ENCODE measurements at places on chromosomes 6 and 20.

- DNase-seq = no peak
These were observed 32.5 kb downstream of the PLCG1 start for GRCh38 chr20:41169791-41170351.

DNA sequence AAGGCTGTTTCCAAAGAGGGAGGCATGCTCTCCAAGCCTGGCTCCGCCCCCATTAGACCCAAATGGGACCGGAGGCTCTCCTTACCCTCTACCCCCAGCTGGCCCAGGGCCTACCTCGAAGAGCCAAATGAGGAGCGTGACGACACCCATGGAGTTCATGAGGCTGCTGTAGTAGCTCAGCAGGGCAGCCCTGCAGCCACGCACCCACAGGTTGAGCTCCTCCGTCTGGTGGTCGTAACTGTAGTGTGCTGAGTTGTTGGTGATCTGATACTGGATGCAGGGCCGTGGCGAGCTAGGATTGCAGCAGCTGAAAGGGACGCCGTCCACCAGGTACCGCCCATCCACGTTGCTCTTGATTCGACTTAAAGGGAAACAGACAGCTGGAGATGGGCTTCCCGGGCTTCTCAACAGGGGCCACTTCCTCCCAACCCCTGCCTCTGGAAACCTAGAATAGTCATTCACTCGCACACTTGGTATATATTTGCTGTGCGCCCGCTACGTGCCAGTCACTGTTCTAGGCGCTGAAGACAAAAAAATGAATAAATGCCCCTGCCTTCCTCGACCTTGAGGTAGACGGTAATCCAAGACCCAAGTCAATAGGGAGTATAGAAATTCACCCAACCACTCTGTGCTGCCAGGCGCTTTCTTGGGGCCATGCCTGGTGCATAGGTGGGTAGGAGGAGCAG lies 18.0 kb downstream of the PRPH2 start:
- DNase-seq = no peak

DNA sequence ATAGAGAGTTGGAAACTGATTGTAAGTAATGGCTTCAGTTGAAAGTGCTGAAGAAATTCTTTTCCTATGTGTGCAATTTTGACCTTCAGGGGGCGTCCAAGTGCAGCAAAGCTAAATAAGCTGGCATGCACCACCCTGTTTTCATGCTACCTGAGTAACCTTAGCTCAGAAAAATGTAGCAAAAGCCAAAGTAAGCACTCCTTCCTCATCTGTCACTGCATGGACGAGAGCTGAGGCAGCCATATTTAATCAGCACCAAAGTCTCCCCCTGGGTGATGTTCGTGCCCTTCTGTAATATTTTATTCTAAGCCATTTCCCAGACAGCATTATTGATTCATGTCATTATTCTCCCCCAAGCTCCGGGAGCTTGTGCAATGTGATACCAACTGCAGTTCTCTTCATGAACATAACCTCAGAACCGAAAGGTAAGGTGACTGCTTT lies 123.1 kb downstream of the RPS12 start:
- DNase-seq = no peak

GRCh38 chr6:93136111-93136510 lies 283.2 kb downstream of the EPHA7 start:
- DNase-seq = no peak

DNA sequence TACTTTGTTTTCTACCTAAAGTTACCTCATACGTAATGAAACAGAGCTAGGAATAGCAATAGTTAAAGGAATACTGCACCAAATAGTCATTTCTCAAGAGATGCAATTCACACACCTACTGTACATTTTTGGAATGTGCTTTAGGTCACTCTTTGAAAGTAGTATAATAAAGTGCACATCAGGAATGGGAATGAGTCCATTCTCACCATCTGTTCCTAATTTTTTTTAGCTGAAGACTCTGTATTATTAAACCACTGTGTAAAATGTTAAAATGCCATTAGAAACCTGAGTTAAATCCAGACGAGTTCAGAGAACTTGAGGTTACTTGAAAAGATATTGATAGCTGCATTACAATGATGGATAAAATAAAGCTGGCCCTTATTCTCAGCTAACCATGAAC lies 51.9 kb upstream of the EPHA7 start:
- no peak for DNase-seq

- no peak for DNase-seq
These were observed 63.7 kb upstream of the CTNNBL1 start for GRCh38 chr20:37630166-37630565.

GRCh38 chr20:60255415-60255814 lies 297.2 kb downstream of the CDH26 start:
- DNase-seq = no peak

GRCh38 chr6:1856381-1856780 lies 246.7 kb downstream of the FOXC1 start:
- DNase-seq = no peak

DNA sequence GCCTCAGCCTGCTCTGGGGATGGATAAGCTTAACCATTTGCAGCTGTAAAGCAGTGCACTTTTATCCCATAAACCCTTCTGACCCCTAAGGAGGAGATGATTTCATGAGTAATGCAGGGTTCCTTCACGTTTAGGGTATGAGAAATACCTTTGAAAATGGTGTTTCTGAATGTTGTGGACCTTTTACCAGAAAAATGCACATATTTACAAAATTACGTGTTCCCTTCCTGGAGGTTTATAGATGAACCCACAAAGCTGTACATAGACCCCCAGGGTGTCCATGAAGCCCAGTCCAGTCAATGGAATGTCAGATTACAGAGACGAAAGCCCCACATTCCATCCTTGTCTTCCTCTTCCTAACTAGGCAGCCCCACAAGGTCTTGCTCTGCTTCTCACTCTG lies 78.6 kb upstream of the INSM1 start:
- no peak for DNase-seq

GRCh38 chr6:15953152-15953880 lies 175.6 kb upstream of the MYLIP start:
- DNase-seq = no peak

DNA sequence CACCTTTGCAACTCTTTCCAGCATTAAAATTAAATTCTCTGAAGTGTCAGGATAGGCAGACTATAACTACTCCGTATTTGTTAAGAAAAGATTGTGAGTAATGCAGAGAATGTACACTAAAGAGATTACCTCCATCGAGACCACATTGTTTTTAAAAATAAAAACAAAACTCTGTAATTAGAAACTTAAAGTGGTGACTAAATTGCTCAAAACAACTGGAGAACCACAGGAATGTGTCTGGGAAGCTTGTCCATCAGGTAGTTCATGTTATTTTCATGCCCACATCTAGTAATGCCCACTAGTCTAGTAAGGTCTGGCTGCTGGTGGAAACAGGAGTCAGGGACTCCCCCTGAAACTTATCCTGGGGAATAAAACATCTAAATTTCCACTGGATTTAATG lies 103.0 kb upstream of the FOXQ1 start:
- no peak for DNase-seq

GRCh38 chr20:40670253-40670652 lies 18.8 kb downstream of the MAFB start:
- DNase-seq = no peak

DNA sequence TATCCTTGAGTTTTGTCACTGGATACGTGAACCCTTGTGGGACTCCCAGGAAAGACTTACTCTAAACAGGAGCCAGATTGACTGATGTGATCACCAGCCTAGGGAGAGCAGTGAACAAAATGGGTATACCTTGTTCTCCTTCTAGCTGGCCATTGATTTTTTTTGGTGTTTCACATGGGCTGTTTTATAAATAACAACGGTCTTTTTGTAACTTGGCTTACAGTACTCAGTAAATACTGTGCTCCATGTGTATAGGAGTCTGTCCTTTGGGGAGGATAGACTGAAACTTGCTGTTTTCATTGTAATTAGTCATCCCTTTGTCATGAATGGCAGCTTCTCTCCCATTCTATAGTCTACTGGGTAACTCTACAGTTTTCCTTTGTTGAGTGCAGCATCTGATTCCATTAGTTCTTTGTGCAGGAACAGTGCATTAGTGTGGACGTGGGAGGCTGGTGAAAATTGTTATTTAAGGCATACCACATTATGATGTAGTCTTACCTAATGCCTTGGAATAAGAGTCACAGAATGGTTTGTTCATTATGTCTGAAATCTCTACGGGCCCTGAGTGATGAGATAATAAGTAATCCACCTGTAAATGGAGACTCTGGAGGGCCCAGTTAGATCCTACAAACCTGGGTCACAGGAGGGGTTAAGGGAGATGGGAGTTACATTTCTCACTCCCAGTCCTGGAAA lies 89.5 kb downstream of the TIAM2 start:
- no peak for DNase-seq

- DNase-seq = no peak
These were observed 152.0 kb downstream of the TSHZ2 start for GRCh38 chr20:53124075-53124551.

GRCh38 chr20:32493356-32493755 lies 91.8 kb downstream of the NOL4L start:
- DNase-seq = no peak

DNA sequence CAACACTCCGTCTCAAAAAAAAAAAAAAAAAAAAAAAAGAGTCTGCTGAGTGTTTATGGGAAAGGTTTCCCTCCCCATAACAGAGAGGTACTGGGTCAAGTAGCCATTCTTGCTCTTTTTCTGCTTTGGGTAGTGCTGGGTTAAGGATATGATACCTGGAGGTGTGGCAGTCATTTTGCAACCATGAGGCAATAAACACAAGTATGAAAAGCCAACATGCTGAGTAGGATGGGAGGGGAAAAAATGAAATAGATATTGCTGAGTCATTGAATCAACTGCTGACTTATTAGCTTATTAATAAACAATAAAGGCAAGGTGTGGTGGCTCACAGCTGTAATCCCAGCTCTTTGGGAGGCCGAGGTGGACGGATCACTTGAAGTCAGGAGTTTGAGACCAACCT lies 2.3 kb upstream of the TOMM34 start:
- no peak for DNase-seq

- no peak for DNase-seq
These were observed 525 bp upstream of the MAK start for GRCh38 chr6:10838794-10839333.

DNA sequence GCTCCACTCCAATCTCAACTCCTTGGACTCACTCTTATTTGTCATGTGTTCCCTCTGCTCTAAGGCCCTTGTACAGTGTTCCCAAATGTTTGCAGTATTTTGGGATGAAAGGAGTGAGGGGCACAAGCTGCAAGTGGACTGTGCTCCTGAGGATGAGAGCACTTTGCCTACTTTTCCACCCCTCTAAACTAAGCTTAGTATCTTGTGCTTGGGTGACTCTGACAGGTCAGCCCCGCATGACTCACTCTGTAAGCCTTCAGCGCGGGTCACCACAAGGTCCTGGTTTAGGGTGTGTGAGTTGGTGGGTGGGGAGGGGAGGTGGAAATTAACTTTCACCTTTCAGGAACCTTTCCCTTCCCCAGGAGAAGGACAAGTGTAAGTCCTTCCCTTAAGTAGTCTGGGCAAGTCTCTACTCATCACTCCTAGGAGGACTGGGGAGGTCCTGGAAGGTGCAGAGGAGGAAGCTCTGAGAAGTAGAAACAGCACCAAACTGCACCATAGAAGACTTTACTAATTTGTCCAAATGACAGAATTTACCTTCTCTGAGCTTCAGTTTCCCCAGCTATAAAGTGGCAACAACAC lies 68.8 kb upstream of the EPB41L1 start:
- no peak for DNase-seq

- no peak for DNase-seq
These were observed 31.4 kb downstream of the AFDN start for GRCh38 chr6:167858086-167858591.

- DNase-seq = no peak
These were observed 415.6 kb downstream of the GJA1 start for GRCh38 chr6:121851056-121851455.

- DNase-seq = no peak
These were observed 44.2 kb downstream of the NOX3 start for GRCh38 chr6:155411154-155412052.

- DNase-seq = no peak
These were observed 227.4 kb upstream of the PLN start for GRCh38 chr6:118320652-118321051.

GRCh38 chr6:125307964-125308615 lies 6.3 kb upstream of the HDDC2 start:
- no peak for DNase-seq

DNA sequence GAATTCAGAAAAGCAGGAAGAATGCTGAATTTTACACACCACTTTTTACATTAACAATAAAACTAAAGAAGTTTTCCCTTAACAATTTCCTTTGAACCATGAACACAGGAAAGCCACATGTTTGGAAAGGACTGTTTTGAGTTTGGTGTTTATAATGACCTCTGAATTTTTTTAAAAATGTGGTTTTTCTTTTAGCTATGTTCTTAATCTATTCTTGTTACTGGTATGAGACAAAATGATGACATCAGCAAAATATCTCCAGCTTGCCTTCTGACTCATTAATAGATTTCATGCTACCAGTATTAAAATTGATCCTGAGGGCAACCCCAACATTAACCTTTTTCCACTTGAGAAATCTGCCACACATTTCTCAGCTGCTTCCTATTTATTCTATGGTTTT lies 217.5 kb upstream of the THEMIS start:
- DNase-seq = no peak

DNA sequence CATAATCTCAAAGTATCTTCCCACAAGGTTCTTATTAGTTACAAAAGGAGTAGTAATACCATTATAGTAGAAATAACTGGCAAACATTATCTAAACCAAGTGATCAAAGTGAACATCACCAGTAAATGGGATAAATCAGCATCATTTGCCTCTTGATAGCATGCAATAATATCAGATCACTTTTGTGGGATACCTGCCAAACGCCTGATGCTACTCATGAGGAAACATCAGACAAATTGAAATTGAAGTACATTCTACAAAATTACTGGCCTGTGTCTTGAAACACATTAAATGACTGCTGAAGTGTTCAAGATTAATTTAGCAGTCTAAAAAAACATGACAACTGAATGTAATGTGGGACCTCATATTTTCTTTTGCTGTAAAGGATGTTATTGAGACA lies 208.1 kb downstream of the TINAG start:
- no peak for DNase-seq

- no peak for DNase-seq
These were observed 72.8 kb downstream of the CDH4 start for GRCh38 chr20:61324906-61325305.

DNA sequence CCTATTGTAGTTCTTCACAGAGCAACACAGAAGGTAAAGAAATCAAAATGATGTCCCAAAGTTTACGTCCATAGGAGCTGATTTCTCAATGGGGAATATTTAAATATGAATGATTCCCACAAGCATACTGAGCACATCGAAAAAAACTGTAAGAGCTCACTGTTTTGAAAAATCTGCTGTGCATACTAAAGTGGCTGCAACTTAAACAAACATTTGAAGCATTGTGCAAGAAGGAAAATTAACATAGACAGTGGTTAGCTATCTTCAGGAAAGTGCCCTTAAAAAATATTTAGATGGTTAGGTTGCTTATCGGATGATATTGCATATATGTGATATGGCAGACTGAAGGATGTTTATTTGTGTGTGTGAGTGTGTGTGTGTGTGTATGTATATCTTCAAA lies 747.6 kb downstream of the RFPL4B start:
- DNase-seq = no peak

GRCh38 chr6:13486679-13487121 lies 700 bp downstream of the GFOD1 start:
- peak; percentile 37 for DNase-seq

All from stimulated activated CD4-positive, alpha-beta T cell treated with anti-CD3 and anti-CD28 coated beads, Interleukin-1b, Interleukin-23, amount 100 ng/mL, for 1 hour (primary cell).